Activated CD8-positive, alpha-beta T cell treated with anti-CD3 and anti-CD28 coated beads, Interleukin-2, amount 10 ng/mL, durations not matched to agents 7 days and 5 days (primary cell): ENCODE measurements at places on chromosomes 2 and 18.

- DNase-seq, result no peak
Measured at GRCh38 chr18:32042337-32042736, 23.7 kb downstream of the RNF125 start.

GRCh38 chr2:18251486-18251885 is 309.0 kb downstream of the RDH14 start:
- DNase-seq, result no peak

- DNase-seq, result no peak
Measured at GRCh38 chr18:8609659-8610458, 622 bp downstream of the RAB12 start.

DNA sequence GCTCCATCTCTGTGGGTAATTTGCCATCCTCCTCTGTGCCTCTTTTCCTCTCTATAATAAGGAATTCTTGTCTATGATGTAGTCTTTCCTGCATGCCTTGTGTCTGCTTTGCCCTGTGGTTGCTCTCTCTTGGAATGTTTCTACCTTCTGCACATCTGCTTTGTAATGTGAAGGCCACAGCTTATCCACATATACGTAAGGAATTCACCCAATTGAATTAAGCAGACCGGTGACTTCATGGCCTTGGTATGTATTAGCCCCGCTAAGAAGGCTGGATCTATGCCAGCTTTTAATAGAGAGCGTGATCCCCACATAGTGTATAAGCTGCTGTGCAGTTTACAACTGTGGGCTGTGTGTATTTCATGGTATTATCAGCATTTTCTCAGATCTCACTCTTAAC is 274.7 kb downstream of the RNF144A start:
- DNase-seq, result no peak

GRCh38 chr18:55286257-55286825 is 301.7 kb downstream of the TCF4 start:
- DNase-seq, result no peak

DNA sequence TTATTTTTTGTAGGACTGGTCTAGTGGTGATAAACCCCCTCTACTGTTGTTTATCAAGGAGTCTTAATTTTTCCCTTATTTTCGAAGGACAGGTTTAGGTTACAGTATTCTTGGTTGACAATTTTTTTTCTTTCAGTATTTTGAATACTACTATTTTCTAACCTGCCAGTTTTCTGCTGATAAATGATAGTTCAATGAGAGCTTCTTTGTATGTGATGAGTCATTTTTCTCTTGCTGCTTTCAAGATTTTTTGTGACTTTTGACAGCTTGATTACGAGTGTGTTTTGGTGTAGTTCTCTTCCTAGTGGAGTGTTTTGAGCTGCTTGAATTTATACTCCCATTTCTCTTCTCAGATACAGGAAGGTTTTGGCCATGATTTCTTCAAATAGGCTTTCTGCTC is 77.5 kb downstream of the ACSL3 start:
- no peak for DNase-seq

GRCh38 chr2:157849591-157849990 is 26.5 kb downstream of the ACVR1 start:
- no peak for DNase-seq

DNA sequence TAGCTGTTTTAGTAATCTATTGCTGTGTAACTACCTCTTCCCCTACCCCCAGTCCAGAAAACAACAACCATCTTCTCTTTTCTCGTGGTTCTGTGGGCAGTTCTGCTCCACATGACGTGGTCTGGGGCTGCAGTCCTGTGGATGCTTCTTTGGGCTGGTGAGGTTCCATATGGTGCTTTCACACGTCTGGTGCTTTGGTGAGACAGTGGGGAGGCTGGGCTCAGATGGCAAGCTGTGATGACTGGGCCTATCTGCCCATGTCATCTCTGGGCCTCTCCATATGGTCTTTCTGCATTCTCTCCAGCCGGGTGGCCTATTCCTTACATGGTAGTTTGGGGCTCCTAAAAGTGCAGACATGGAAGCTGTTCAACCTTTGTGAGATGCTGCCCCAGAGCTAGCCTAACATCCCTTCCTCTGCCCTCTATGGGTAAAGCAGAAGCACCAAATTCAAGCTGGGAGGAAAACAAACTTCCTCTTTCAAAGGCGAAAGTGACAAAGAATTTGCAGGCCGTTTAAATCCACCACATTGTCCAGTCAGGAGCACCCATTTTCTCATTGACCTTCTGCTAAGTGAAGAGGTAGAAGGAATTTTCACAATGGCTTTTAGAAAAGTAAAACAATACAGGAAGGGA is 68.3 kb upstream of the IL1R1 start:
- DNase-seq, result no peak

DNA sequence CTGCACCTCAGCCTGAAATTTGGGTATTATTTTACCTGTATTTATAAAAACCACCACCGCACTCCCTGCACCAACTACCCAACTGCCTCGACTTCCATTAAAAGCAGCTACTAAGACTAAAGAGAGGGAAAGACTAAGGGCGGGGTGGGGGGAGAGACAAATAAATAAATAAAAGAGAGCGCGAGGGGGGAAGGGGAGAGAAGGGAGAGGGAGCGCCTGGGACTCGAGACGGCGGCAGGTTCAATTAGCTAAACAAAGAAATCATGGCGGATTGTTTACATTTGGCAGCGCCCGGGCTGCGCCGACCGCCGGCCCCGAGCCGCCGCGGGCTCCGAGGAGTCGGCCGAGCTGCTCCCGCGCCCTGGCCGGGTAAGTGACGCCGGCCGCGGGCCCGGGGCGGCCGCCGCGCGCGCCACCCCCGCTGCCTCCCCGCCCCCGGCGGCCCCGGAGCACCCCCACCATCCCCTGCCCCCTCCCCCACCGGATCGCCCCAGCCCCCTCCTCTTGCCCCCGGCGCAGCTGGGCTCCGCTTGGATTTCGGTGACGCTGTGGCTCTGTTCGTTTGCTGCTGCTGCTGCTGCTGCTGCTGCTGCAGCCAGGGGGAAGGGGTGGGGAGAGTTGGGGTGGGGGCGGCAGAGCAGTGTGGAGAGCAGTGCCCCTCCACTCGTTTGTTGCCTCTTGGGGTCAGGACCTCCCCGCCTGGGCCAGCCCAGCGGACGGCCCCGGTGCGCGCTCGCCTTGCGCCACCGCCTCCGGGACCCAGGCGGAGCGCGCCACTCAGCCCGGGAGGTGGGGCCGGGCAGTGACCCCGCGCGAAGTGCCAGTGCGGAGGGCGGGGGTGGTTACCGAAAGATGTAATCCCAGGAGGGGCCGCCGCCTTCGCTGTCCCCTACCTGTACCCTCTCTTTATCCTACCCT is 187.2 kb upstream of the FANCL start:
- no peak for DNase-seq
